ENCODE measurements at places on chromosomes 2 and 18. TPM values are rescaled to one million over a fixed set of nuclear protein-coding genes. Genes with fewer than 3 reads are reported as not detected.

ABCA12 gene
- 45.7 TPM for total RNA-seq

DNA sequence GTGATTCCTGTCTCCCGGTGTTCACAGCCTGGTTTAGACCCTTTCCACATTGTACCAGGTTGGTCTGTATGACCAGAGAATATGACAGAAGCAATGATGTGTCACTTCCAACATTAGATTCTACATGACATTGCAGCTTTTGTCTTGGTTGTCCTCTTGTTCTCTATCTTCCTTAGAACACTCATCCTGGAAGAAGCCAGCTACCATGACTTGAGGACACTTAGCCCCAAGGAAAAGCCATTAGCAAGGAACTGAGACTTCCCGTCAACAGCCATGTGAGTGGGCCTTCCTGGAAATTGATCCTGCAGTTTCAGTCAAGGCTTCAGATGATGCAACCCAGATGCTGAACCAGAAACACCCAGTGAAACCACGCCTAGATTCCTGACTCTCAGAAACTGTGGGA, 143.3 kb downstream of the MREG start:
- H3K36me3 ChIP-seq, result no peaks in the 10 kb centered on the region
- H3K27me3 ChIP-seq, result no peaks in the 10 kb centered on the region
- no peak overlapping the region for H3K27ac ChIP-seq
- no peak overlapping the region for H3K4me3 ChIP-seq
- DNase-seq, result no peak

DNA sequence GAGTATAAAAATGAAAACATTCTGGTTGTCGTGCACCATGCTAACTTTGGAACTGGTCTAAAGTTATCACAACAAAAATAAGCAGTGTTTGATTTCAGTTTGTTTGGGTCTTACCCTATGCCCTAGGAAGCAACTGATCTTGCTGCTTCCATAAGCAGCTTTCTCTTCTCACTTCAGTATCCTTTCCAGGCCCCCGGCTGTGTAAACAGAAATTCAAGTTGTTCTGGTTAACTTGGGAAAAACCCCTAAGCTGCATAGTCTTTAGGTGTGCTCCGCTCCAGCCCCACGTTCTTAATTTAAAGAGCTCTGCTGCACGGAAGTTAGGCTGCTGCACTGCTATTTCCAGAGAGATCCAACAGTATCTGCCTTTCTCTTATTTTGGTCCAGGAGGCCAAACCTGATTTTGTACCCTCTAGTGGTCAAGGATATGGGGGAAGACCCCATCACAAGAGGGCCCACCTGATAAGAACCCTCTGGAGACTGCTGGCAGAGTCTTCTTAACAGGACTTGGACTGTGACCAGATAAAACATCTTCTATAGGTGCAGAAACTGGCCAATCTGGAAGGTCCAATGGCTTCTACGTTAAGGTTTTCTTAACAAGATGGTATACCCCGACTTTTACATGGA, 69.1 kb downstream of the FEZ2 start:
- peaks cover 49% of the 10 kb centered on the region for H3K36me3 ChIP-seq
- no peak overlapping the region for H3K4me3 ChIP-seq
- no peak overlapping the region for H3K27ac ChIP-seq
- no peaks in the 10 kb centered on the region for H3K27me3 ChIP-seq
- no peak for DNase-seq

SNTG2 gene
- 1.7 TPM for total RNA-seq

DNA sequence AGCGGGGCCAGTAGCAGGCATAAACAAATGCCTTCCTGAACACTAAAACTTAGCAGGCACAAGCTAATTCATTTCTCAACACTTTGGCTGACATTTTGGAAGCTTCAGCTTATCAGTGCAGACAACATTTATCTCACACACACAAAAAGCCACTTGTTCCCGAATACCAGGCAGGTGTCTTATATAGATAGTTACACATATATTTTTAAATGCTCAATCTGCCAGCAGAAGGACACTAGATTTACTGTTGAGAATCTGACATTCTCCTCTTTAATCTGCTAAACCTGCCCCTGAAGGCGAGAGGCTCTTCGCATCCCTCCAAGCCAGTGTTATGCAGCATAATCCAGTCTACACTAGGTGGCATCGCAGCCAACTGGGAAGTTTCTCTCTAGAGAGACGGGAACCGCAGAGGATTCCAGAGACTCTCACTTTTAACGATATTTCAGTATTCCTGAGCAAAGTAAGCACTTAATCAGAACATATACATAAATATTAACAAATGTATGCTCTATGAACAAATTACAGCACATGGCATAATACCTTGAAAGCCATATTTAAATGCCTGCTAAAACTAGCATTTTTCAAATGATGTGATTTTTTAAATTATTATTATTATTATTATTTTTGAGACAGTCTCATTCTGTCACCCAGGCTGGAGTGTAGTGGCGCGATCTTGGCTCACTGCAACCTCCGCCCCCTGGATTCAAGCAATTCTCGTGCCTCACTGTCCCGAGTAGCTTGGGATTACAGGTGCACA, 90.2 kb upstream of the SCG2 start:
- no peak overlapping the region for H3K27ac ChIP-seq
- peaks cover 21% of the 10 kb centered on the region for H3K4me1 ChIP-seq
- H3K4me3 ChIP-seq, result no peak overlapping the region
- H3K36me3 ChIP-seq, result no peaks in the 10 kb centered on the region

- no peaks in the 10 kb centered on the region for H3K36me3 ChIP-seq
- H3K27me3 ChIP-seq, result no peaks in the 10 kb centered on the region
- no peak overlapping the region for H3K27ac ChIP-seq
- no peak for DNase-seq
- peaks cover 6% of the 10 kb centered on the region for H3K4me1 ChIP-seq
- H3K4me3 ChIP-seq, result no peak overlapping the region
Measured at GRCh38 chr2:54524226-54524991, 68.3 kb downstream of the SPTBN1 start.

GRCh38 chr2:177106212-177106611, 106.4 kb upstream of the HNRNPA3 start:
- no peaks in the 10 kb centered on the region for H3K4me1 ChIP-seq
- H3K4me3 ChIP-seq, result no peak overlapping the region
- H3K36me3 ChIP-seq, result no peaks in the 10 kb centered on the region

DNA sequence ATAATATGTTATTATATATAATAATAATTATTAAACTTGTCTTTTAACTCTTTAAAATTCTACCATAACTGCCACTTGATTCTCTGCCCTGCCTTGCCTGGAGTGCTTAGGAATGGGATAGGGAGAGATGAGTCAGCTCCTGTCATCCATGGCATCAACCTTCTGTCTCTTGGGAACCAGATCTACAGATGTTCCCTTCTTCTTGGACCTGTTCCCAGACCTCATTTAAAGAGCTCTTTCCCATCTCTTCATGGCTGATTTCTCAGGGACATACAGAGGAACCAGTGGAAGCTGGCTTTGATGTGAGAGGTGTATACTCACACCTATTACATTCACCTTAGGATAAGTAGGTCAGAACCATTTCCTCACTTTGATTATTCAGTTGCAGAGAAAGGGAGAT, 155.3 kb upstream of the MYO3B start:
- H3K36me3 ChIP-seq, result no peaks in the 10 kb centered on the region
- H3K4me3 ChIP-seq, result no peak overlapping the region
- peaks cover 4% of the 10 kb centered on the region for H3K4me1 ChIP-seq
- no peaks in the 10 kb centered on the region for H3K27me3 ChIP-seq
- H3K27ac ChIP-seq, result no peak overlapping the region

COL3A1 gene
- total RNA-seq, result 14.9 TPM

- DNase-seq, result no peak
- H3K4me3 ChIP-seq, result no peak within 1 kb of the TSS
- H3K36me3 ChIP-seq, result no peaks in the 10 kb centered on the region
- no peak within 1 kb of the TSS for H3K27ac ChIP-seq
Measured at GRCh38 chr18:26133652-26134051, at the start of gene PSMA8. Gene PSMA8 (plus strand): TSS chr18:26133869. CDS start chr18:26133966, 97 bp downstream.

L3MBTL4 gene
- total RNA-seq, result 4.9 TPM
